HT-29 (cell line): ENCODE measurements at places on chromosomes 3 and 15. TPM values are rescaled to one million over a fixed set of nuclear protein-coding genes. Genes with fewer than 3 reads are reported as not detected.

The RETNLB gene
- total RNA-seq = 0.16 and 2.2 TPM in 2 replicates

The IMPG2 gene
- total RNA-seq = not detected in 2 replicates

The CEP70 gene
- 5.1 and 6.1 TPM in 2 replicates for total RNA-seq

The LTF gene
- 0.03 and 1.1 TPM in 2 replicates for total RNA-seq

The SAXO2 gene
- total RNA-seq = 1.2 and 1.9 TPM in 2 replicates

The DVL3 gene
- 75.1 and 83.9 TPM in 2 replicates for total RNA-seq

The IGSF10 gene
- 0.70 and 2.2 TPM in 2 replicates for total RNA-seq

The TRH gene
- total RNA-seq = not detected in 2 replicates

The TF gene
- 0.03 TPM in 1 of 2 replicates, not detected in the other for total RNA-seq

The SLC24A1 gene
- 4.0 and 5.1 TPM in 2 replicates for total RNA-seq

The NME9 gene
- 0.21 TPM in 1 of 2 replicates, not detected in the other for total RNA-seq

The RTP3 gene
- total RNA-seq = not detected in 2 replicates

The STRIT1 gene
- total RNA-seq = not detected in 2 replicates
